ENCODE measurements at places on chromosomes 7 and 10. TPM values are rescaled to one million over a fixed set of nuclear protein-coding genes. Genes with fewer than 3 reads are reported as not detected.
A peak's percentile ranks its signal among the peaks of the same experiment; 100 is the strongest.

Gene MMD2
- total RNA-seq = not detected

Gene TFPI2
- total RNA-seq = not detected

Gene OPN1SW
- not detected for total RNA-seq

- DNase-seq = no peak
These were observed 153.3 kb downstream of the VWC2 start for GRCh38 chr7:49926720-49927119.

- DNase-seq = no peak
These were observed 70.5 kb upstream of the SP4 start for GRCh38 chr7:21357151-21358097.

GRCh38 chr7:35040906-35041305 lies 3.6 kb upstream of the DPY19L1 start:
- no peak for DNase-seq

Gene MCM10
- 1.4 TPM for total RNA-seq

DNA sequence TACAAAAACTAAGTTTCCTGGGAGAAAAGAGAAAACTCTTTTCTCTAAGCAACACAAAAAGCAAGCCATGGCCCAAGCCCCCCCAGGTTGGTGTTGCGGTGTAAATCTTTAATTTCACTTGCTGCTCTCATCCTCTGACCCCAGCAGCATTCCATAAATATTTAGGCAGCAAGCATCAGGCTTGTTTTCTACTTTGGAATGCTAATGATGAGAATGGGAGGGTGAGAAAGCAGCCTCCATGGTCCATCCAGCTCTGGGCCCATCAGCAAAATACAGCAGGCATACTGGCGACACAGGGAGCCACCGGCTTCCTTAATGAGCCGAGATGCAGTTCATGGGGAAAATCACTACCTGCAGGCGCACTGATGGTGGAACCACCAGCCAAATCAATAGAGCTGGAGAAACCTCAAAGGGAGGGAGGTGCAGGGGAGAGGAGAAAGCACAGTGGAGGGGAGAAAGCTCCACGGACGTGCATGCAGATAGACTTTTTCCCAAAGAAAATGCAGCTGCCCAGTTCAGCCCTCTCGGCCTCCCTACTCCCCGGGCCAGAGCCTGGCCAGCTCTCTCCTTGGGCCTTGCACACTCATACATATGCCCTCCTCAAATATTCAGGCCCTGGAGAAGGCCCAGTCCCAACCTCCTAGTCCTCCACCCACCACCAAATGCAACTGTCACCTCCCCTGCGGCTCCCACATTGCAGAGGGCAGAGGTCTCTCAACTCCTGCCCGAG lies 131.9 kb downstream of the GRID1 start:
- DNase-seq = no peak

Gene ZNF365
- 3.6 TPM for total RNA-seq

Gene IKZF5
- total RNA-seq = 22.6 TPM

DNA sequence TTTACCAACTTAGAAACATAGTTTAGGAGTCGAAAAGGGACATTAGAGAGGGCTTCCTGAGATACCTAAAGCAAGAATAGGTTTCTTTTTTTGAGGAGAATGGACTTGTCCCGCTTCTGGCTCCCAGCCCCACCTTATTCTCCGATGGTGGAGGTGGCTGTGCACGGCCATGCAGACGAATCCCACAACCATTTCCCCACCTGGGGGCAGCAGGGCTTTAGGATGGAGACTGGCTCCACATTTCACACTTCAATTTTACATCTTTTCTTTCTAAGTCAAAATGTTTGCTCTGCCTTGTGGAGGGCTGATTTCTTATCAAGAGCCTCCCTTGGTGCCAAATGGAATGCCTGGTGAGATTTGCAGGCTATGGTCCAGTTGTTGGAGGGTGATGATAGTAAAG lies 118.5 kb downstream of the GLRX3 start:
- DNase-seq = no peak

GRCh38 chr10:93067443-93068365 lies 6.0 kb upstream of the CYP26A1 start:
- no peak for DNase-seq

- DNase-seq = no peak
These were observed 36.6 kb downstream of the ADRA2A start for GRCh38 chr10:111113238-111113960.

DNA sequence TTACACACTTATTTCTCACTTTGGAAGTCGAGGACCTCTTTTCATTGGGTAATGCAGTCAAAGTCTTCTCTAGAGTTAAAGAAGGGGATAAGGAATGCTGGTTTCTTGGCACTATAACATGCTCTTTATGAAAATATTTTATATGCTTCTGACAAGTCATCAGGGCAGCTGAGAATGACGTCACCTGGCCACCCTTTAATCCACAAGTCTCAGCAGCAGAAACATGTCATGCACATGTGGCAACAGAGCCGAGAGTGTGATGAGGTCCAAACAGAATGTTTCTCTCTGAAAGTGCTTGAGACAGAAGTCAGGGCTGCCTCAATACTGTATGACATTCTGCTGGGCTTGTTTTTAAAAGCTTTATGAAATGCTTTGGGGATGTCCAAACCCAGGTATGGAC lies 63.5 kb upstream of the C10orf90 start:
- DNase-seq = no peak

- DNase-seq = no peak
These were observed 4.4 kb downstream of the FUOM start for GRCh38 chr10:133353202-133353959.

DNA sequence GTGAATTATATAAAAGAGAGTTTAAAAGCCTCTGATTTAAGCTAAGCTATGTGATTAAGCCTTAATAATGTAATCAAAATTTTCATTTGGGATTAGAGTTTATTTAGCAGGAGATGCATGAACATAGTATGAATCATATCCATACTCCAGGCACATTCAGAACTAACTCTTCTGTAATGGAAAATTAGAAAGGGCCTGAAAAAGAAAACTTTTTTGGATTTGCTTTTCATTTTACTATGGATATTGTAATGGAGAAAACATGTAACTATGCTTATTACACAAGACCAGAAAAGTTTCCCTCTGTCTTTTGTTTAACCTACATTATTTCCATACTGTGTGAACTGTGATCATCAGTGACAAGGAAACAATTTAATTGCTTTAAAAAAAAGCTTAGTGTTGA lies 22.0 kb downstream of the TES start:
- no peak for DNase-seq

Gene KCND2
- not detected for total RNA-seq

DNA sequence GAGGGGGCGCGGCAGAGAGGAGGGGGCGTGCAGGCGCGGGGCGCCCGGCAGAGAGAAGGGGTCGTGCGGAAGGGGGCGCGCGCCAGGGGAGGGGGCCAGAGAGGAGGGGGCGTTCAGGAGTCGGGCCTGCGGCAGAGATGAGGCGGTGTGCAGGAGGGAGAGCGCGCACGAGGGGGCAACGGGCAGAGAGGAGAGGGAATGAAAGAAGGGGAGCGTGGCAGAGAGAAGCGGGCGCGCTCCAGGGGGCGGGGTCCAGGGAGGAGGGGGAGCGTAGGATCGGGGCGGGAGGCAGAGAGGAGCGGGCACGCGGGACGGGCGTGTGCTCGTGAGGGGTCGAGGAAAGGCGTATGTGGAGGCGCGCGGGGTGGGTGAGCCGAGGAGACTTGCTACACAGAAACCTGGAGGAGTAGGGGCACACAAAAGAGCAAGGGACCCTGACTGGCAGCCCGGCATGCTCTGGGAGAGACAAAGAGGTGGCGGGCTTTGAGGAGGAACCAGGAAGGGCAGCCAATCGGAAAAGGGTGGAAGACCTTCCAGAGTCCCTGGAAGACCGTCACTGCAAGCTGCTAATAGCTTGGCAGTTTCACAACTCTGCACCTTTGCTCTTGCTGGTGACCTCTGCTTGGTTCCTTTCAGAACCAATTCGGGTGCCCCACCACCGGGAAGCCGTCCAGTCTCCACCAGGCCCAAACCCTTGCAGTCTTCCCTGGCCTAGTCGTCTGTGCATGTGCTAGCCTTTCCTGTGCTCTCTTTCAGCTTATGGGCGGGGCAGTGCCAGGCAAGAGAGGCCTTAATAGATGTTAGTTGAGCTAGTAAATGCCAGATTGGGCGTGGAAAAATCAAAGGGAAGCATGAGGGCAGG lies 639 bp downstream of the DYDC2 start:
- DNase-seq = peak; percentile 4

Gene PCDH15
- not detected for total RNA-seq

DNA sequence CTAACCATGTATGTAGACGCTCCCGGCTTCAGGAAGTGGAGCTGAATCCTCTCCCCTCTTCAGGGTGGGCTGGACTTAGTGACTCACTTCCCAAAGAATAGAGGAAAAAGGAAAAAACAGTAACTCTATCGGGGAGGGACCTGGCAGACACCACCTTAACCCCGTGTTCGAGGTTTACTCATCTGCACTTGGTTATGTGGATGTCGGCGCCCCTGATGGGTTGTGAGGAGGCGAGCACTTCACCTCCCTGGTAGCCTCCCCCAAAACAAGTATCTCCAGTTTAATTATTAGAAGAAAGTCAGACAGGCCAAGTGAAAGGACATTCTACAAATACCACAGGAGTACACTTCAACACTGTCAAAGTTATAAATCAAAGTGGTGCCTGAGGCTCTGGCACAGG lies 559.7 kb downstream of the TCERG1L start:
- DNase-seq = no peak

- DNase-seq = no peak
These were observed 54.8 kb downstream of the AUTS2 start for GRCh38 chr7:69652947-69653701.

GRCh38 chr10:48845512-48845911 lies 94.1 kb downstream of the LRRC18 start:
- no peak for DNase-seq
